ENCODE measurements at places on chromosomes 2 and 18. TPM values are rescaled to one million over a fixed set of nuclear protein-coding genes. Genes with fewer than 3 reads are reported as not detected.

RNF125 gene
- 4.4 TPM for total RNA-seq

RTP5 gene
- total RNA-seq = not detected

HTRA2 gene
- 28.4 TPM for total RNA-seq

PXDN gene
- 118 TPM for total RNA-seq

GALNT5 gene
- 0.03 TPM for total RNA-seq

TTC31 gene
- total RNA-seq = 41.1 TPM

AP1S3 gene
- total RNA-seq = 4.9 TPM

DNAJC27 gene
- total RNA-seq = 19.1 TPM

TYMS gene
- 86.9 TPM for total RNA-seq

GRCh38 chr18:50629148-50629631 lies 69.3 kb downstream of the MAPK4 start:
- DNase-seq = no peak

DNA sequence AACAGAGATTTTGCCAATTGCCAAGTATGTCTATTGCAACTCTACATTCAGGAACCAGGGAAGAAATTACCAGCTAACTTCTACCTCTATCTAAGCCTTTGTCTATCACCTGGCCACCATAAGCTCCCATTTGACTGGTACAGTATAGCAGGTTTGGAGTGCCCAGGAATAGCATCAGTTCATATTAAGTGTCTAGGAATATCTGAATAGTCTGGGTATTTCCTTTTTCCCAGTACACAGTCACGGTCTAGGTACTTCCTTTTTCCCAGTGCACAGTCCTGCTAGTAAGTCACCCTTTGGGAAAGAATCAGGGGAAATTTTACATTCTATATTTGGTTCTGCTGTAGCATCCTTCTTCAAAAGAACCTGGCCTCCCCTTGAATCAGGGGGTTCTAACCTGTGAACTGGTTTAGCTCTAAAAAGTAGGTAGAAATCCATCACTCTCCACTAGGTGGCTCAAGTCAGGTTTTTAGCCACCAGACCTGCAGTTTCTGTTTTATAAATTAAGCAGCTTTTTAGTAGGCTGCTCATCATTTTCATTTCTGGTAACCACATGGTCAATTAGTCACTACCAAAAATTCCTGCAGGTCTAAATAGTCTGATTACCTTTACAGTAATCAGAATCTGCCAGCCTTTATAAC lies 49.3 kb upstream of the DNAJC10 start:
- peak; percentile 39 for DNase-seq

GRCh38 chr2:170227507-170227947 lies 49.6 kb downstream of the MYO3B start:
- no peak for DNase-seq

GRCh38 chr18:62643181-62643580 lies 72.2 kb upstream of the PHLPP1 start:
- DNase-seq = peak; percentile 56

DNA sequence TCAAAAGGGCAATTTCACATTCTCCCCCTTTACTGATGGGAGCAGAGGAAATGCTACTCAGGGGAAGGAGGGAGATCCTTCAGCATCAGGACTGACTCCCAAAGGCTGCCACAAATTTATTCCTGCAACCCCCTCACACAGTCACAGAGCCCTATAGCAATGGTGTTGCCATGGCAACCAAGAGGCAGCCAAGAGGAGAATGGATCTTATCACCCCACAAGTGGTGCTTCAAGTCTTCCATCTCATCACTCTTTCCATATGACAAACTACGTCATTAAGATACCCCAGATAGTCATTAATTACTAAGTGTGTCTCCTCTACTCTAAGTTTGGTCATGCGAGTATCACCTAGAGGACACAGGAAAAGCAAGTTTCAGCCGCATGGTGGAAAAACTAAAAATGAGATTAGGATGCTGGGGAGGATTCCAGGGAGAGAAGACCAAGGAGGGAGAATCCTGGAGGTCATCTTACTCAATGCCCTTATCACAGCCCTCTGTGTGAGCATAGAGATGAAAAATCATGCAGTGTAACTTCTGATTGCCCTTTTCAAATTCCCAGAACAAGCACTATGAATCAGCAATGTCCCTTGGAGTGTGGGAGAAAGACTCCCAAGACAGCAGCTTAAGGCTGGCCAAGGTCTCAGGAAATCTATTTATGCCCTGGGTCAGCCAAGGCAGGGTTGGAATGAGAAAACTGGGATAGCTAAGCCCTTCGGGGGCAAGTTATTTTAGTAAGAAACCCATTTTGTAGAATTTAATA lies 885.7 kb upstream of the KLHL29 start:
- DNase-seq = peak; percentile 58

DNA sequence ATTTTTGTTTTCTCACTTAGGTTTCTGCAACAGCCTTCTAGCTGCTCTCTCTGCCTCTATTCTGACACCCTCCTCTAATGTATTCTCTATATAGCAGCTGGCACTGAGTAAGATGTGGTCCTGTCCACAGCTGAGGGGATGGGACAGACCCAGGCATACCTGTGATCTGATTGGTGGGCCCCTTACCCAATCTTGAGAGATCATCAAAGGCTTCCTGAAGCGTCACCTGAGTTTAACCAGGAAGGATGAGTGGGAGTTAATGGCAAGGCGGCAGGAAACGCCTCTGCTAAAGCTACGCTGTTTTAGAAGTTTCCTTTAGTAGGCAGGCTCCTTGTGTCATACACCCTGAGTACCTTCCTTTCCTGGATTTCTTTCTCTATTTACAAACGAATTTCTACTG lies 5.7 kb upstream of the TET3 start:
- no peak for DNase-seq

- DNase-seq = peak; percentile 92
Observed at GRCh38 chr2:16507655-16508489, 157.8 kb downstream of the CYRIA start.

DNA sequence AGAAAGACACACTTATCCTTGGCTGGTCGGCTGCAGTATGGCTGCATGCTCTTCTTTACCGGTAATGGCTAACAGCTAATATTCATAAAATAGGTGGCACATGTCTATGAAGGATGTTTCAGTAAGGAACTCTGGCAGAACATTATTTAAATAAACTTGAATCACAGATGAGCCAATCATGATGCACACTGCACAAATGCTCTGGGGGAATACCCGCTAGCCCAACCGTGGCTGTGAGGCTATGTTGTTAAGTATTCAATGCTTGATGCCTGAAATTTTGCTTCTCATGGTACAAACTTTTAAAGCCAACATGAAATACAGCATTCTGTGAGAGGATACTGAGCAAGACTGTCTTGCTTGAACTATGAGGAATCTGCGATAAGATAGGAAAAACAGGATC lies 505.8 kb downstream of the ZEB2 start:
- DNase-seq = no peak

- no peak for DNase-seq
Observed at GRCh38 chr2:10877651-10878111, 34.1 kb upstream of the KCNF1 start.

GRCh38 chr2:11303290-11304013 lies 41.0 kb downstream of the ROCK2 start:
- no peak for DNase-seq

GRCh38 chr2:3519255-3520205 lies at the start of gene ADI1:
ADI1 (minus strand) TSS chr2:3519531; CDS start chr2:3519487, 44 bp downstream.
- DNase-seq = no peak

GRCh38 chr2:29114946-29115609 lies at the start of gene CLIP4:
CLIP4 (plus strand) TSS chr2:29115415; CDS start chr2:29121389, 5,974 bp downstream.
- DNase-seq = peak; percentile 70

DNA sequence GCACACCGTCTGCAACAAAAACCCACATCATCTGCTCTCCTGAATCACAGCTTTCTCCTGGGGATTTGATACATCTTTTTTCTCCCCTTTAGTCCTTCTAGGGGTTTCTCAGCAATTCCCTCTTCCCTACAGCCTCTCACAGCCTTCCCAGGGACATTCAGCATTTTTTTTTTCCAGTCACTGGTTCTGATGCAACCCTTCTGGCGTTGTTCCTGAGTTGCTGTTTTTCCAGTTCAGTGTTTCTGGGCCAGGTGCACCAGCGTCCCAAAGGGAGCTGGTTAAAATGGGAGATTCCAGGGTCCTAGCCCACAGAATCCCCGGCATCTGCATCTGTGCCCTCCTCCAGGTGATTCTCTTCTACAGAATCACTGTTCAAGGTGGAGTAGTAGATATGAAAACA lies 36.1 kb downstream of the ADCY3 start:
- DNase-seq = no peak

DNA sequence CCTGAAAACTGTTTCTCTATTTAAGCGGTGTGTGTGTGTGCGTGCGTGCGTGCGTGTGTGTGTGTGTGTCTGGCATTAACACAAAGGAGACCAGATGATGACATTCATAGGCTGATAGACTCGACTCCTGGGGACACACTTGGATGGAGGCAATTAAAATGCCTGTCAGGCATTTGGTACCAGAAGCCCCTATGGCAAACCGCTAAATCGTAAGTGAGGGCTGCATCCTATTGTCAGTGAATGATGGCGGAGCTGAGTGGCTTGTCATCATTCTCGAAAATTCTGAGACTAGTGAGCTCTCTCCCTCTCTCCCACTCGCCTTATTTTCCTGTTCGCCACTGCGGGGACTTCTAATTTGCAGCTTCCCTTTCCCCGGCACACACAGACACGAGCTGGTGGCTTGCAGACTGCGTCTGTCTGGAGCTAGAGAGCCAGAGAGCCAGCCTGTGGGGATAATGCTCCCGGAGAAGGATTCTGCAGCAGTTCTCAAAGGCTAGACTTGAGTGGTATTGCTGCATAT lies 155.4 kb downstream of the MAP2 start:
- peak; percentile 66 for DNase-seq

DNA sequence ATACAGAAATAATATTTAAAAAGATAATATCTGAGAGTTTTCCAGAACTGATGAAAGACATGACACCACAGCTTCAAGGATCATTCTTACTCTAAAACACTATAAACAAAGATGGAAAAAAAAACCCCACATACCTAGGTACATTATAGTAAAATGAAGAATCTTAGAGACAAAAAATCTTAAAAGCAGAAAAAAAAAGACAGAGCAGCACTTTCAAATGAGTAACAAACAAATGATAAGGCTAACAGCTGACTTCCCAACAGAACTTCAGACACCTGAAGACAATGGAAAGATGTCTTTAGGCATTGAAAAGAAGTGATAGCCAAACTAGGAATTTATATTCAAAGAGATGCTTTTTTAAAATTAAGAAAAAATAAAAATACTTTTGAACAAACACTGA lies 21.2 kb upstream of the AFF3 start:
- no peak for DNase-seq

All from neural progenitor cell (in vitro differentiated cells).